Mesothelial cell of epicardium (in vitro differentiated cells): ENCODE measurements at places on chromosomes 2 and 18.

DNA sequence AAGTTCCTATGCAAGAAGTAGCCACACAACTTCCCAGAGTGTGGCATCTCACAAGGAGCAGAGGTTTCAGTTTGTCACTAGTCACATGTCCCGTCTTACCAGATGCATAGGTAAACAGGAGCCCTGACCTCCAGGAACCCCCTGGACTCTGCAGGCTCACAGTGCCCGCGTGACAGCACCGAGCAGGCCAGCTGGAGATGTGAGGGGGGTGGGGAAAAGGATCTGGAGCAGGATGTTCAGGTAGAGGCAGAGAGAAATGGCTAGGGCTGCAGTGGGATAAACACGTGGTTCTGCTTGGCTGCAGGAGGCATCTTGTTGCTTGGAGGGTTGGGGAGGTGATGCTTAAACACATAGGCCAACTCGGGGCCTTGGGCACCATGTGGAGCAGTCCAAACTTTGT is 54.2 kb downstream of the IMPA2 start:
- DNase-seq: no peak

- DNase-seq: no peak
These were observed 5.3 kb upstream of the MC4R start for GRCh38 chr18:60377778-60378469.

- no peak for DNase-seq
These were observed 486.0 kb downstream of the RNF144A start for GRCh38 chr2:7403092-7403775.

DNA sequence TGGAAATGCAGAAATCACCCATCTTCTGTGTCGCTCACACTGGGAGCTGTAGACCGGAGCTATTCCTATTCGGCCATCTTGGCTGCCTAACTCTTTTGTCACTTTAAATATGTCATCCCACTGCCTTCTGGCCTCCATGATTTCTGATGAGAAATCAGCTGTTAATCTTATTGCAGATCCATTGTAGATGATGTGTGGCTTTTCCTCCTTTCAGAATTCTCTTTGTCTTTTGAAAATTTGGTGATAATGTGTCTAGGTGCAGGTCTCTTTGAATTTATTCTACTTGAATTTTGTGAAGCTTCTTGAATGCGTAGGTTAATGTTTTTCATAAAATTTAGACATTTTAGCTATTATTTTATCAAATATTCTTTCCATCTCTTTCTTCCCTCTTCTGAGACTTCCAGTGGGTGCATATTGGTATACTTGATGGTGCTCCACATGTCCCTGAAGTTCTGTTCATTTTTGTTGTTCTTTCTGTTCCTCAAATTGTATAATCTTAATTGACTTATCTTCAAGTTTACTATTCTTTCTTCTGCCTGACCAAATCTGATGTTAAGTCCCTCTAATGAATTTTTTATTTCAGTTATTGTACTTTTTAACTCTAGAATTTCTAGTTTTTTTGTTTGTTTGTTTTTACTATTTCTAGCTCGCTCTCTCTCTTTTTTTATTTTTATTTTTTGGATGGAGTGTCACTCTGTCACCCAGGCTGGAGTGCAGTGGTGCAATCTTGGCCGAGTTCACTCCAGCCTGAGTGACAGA is 90.8 kb upstream of the DLX2 start:
- DNase-seq: no peak

DNA sequence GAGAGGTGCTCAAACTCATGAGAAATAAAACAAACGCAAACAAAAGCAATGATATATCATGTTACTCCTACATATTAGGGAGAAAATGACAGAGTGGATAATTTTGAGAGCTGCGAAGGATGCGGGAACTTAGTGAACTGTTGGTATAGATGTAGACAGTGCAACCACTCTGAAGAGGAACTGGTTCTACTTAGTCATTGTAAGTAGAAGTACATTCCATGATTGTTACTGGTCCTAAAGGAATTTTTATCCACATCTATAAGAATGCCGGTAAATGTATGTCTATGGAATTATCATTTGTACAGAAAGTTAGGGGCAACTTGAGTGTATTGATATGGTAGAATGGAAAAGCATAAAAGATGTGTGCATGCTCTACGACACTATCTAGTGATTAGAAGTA is 1238.4 kb downstream of the LRP1B start:
- DNase-seq: no peak

GRCh38 chr2:516944-517343 is 160.3 kb downstream of the TMEM18 start:
- no peak for DNase-seq

DNA sequence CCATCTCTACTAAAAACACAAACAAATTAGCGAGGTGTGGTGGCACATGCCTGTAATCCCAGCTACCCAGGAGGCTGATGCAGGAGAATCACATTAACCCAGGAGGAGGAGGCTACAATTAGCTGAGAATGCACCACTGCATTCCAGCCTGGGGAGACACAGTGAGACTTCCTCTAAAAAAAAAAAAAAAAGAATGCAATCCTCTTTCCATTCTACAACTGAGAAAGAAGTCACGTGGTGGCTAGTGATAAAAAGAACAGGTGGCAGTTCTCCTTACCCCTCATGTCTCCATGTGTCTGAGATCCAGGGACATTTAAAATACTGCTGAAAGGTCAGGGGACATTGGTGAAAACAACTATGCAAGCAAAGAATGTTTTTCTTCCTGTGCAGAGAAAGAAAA is 24.4 kb upstream of the GPR39 start:
- no peak for DNase-seq

- DNase-seq: no peak
These were observed 228.0 kb upstream of the MEX3C start for GRCh38 chr18:51425475-51425874.

DNA sequence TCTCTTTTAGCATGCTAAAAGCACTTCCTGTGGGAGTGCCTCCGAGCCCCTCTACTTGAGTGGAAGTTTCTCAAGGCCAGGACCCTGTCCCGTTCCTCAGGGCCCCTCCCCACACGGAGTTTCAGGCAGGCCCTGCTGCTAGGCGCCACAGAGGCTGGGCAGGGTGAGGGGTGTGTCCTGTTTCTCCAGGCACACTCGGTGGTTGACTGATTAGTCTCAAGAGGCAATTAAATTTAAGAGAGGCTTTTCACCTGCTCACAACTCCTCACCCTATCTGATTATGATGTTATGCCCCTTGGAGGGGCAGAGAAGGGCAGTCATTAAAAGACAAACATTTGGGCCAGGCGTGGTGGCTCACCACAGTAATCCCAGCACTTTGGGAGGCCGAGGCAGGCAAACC is 160.8 kb upstream of the HAAO start:
- no peak for DNase-seq

DNA sequence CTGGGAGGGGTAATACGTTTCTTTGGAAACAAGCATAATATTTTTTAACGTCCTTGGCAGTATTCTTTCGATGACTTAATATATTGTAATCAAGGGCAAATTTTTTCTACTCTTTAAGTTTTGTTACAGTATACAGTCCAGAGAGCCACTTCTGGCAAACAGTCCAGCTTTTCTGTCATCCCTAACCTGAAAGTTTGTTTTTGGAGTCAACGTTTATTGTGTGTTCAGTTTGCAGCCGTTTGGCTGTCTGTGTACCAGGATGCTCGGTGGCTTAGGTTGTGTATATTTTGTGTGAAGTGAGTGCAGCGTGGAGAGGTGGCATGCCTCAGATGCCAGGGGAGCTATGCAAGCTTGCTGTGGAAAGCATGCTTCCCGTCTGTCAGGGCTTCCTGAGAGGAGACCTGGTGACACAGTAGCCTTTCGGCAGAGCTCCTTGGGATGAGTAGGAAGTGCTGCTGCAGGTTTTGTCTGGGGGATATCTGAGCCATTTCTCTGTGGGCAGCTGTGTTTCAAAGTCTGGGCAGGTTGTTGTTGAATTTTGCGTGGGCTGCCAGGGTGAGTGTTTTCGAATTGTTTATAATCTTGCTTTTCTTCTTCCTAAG is 14.7 kb downstream of the MAP3K20 start:
- DNase-seq: no peak

DNA sequence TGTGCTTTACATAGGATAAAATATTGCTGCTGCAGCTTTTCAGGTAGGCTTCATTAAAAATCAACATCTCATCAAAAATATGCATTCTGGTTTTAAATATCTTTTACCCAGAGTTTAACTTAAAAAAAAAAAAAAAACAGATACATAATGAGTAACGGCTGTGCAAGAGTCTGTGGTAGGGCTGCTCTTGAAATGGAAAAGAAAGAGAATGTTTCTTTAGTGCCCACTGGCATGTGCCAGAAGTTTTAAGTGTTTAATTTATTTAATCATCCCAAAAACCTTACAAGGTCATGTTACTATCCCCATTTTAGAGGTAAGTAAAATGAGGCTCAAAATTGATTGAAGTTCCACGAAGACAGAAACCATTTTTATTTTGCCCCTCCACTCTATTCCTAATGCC is 92.1 kb downstream of the SLC8A1 start:
- no peak for DNase-seq
